ENCODE measurements at places on chromosomes 7 and 10.
A peak's percentile ranks its signal among the peaks of the same experiment; 100 is the strongest.

GRCh38 chr7:6442114-6442513, 5.6 kb downstream of the DAGLB start:
- DNase-seq = peak; percentile 82

GRCh38 chr10:63553473-63553872, 32.3 kb downstream of the REEP3 start:
- peak; percentile 35 for DNase-seq

GRCh38 chr10:13317474-13317873, 17.6 kb upstream of the PHYH start:
- no peak for DNase-seq

DNA sequence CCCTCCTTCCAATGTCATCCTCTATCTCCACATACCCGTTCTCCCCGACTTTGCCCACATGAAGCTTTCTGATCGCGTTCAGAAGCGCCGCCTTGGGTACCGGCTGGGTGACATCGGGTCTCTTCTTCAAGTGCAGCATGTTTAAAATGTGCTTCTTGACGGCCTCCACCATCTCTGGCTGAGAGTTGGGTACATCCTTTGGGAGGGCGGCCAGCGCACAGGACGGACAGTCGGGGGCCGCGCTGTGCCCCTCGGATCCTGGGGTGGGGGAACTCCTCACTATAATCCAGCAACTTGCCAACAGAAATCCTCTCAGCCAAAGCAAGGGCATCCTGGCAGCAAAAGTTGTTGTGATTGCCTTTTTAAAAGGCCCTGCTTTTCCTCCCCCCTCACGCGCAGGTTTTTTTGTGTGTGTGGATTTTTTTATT, 2.8 kb downstream of the INHBA start:
- DNase-seq = peak; percentile 52

DNA sequence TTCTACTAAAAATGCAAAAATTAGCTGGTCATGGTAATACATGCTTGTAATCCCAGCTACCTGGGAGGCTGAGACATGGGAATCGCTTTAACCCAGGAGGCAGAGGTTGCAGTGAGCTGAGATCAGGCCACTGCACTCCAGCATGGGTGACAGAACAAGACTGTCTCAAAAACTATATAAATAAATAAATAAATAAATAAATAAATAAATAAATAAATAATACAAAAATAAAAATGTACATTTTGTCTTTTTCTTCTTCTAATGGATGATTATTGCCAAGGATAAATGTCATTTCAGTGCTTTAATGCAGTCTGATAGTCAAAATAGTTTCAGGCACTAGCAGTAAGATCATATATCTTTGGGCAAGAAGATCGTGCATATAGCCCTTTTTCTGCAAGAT, 727.6 kb upstream of the SEMA3D start:
- DNase-seq = no peak

GRCh38 chr7:98165827-98166667, 45.2 kb upstream of the BHLHA15 start:
- peak; percentile 24 for DNase-seq

- peak; percentile 80 for DNase-seq
These were observed 134.6 kb upstream of the TCF7L2 start for GRCh38 chr10:112815269-112816032.

DNA sequence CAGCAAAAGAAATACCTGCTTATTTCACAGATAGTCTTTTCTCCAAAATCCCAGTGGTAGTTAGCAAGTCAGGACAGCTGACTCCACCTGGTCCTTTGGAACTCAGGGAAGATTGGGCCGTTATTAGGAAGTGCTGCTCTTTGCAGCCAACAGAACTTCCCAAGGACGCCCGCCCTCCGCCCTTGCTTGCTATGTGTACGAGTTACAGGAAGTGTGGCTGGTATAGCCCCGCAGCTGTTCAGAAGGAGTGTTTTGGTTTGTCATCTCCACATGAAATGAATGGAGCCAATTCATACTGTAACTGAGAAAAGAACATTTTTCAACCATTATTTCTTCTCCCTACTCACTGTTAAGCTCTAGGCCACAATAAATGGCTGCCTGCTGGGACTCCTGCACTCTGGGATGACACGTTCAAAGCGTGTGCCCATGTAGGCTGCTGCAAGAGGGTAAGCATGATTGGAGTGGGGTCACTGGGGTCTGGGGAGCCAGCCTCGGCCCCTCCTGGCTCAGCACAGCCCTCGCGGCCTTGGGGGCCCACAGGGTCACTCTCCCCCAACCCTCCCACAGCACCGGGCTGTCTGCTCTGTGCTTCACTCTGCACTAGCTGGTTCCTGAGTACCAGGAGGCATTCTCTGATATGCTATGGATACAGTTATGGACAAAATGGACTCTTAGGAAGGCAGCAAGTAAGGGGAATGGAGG, 244.0 kb downstream of the EBF3 start:
- no peak for DNase-seq

DNA sequence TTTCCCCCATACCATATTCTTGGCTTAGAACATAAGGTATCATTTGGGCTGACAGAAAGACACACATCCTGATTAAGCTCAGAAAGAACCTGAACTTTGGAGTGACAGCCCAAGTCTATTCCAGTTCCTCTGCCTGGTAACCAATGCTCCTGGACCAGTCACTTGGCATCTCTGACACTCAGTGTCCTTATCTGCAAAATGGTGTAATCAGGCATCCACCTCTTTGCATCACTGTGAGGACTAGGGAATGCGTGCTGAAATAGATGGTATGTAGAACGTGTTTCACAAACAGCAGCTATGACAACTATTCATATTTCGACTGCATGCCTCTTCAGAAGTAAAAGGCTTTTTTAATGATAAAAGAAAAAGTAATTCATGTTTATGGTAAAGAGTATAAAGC, 26.2 kb upstream of the PIK3AP1 start:
- DNase-seq = no peak

DNA sequence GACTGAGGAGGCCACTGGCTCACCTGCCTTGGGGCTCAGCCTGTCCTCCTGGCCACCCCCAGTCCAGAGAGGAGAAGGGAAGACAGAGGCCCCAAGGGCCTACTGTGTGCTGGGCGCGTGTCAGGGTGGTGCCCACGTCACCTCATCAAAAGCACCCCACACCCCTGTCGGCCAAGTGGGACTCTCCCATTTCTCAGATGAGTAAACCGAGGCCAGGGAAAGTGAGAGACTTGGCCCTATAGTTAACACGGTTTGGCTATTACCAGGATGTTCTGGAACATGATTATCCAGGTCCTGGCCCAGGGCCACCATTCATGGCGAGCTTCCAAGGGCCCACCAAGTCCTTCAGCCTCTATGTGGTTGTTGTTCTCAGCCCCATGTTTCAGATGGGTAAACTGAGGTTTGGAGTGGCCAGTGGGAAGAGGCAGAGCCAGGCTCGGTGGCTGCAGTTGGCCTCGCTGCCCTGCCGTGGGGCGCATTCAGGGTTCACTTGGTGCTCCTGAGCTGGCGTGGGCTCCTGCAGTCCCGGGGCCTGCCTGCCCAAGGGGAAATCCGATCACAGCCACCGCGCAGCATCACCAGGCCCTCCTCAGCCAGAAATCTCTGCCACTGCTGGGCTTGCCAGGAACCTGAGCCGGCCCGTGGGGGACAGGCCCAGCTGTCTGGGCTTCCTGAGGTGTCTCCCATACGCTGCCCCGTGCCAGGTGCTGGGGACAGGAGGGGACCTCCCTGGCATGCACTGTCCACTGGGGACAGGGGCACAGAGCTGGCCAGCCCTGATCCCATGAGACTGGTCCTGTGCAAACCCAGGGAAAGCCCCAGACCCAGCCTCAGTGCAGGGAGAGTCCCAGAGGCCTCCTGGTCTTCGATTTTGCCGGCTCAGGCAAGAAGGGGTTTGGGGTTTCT, 117.7 kb upstream of the TNRC18 start:
- DNase-seq = no peak

GRCh38 chr7:81036057-81036456, 117.2 kb upstream of the SEMA3C start:
- no peak for DNase-seq

GRCh38 chr10:91629715-91630549, 2.9 kb downstream of the PPP1R3C start:
- DNase-seq = no peak

DNA sequence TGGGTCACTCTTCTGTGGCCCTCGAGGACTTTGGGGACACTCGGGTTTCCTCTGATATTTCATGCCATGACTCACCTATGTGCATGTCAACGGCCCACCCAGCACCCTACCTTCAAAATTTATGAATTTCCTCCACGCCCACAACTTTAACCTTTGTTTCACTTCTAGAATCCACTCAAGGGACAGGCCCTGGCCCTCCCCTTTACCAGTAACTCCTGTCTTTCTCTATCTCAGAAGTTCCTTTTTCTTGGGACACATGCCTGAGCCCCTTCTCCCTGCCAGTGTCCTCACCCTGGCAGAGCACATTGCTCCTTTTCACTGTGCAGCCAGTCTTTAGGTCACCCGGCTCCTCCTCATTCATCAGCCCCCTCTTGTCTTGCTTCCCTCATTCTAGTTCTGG, 282.5 kb upstream of the KLF6 start:
- no peak for DNase-seq

DNA sequence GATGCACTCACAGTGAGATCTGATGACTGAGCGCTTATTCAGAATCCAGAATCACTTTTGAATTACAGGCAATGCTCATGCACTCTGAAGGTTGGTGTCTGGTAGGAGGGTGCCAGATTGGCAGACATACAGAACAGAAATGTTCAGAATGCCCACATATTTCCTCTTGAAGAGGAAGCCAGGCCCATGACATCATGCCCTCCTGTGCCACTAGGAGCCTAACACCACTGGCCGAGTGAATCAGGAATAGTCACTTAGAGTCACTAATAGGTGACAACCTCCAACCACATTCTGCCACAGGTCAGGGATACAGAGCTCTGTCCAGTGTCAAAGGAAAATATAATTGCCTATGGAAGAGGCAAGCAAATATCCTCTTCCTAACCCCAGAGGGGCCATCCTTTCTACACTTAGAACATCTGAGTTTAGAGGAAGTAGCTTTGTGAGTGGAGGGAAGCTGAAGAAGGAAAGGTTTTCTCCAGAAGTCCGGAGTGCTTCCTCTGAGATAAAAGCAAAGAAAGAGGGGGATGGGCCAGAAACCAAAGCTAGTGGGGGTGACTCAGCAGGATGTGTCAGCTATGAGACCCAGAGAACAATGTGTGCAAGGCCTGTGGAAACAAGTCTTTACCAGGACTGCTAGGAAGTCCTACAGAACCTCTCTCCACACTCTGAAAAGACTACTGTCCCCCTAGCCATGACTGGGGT, 838.8 kb downstream of the GRID1 start:
- no peak for DNase-seq

DNA sequence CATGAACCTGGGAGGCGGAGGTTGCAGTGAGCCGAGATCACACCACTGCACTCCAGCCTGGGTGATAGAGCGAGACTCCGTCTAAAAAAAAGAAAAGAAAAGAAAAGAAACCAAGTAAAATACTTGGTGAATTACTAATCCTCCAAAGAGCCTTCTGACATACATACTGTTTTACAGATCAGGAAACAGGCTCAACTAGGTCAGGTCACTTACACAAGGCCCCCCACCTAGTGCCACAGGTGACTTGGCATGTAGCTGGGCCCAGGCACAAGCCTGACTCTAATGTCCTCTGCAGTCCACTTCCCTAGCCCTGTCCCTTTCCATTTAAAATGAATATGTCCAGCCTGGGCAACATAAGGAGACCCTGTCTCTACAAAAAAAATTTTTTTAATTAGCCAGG, 157.0 kb downstream of the TPST1 start:
- no peak for DNase-seq

Measured in mesenchymal stem cell (in vitro differentiated cells and primary cell).